ENCODE measurements at places on chromosomes 5 and 9.

DNA sequence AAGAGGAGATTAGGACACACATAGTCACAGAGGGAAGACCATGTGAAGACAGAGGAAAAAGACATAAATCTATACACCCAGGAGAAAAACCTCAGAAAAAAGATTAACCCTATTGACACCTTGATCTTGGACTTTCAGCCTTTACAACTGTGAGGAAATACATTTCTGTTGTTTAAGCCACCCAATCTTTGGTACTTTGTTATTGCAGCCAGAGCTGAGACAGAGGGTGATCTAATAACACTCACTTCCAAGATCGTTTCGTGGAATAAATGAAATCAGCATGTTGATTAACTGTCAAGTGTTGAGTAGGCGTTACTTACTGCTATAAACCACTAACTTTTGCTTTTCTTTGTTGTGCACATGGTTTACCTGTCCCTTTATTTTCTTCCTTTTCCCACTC is 361.2 kb upstream of the RIOK2 start:
- DNase-seq = no peak

DNA sequence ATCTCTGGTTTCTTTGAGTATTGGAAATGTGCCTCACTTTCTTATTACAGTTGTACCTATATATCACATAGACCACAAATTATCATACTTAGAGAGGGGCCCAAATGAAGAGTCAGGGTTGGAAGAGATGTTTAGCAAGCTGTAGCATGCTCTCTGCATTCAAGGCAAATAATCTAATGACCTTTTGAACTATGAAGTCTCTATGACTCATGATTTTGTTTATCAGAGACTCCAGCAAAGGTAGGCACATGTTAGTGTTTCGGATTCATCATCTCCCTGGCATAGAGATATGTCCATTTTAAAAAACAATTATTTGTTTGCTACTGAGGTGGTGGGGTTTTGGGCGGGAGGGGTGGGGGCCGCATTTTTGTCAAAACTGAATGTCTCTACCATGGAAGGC is 2000.1 kb downstream of the EFNA5 start:
- DNase-seq = no peak

- DNase-seq = no peak
These were observed 298.7 kb upstream of the CDH6 start for GRCh38 chr5:30894811-30895210.

DNA sequence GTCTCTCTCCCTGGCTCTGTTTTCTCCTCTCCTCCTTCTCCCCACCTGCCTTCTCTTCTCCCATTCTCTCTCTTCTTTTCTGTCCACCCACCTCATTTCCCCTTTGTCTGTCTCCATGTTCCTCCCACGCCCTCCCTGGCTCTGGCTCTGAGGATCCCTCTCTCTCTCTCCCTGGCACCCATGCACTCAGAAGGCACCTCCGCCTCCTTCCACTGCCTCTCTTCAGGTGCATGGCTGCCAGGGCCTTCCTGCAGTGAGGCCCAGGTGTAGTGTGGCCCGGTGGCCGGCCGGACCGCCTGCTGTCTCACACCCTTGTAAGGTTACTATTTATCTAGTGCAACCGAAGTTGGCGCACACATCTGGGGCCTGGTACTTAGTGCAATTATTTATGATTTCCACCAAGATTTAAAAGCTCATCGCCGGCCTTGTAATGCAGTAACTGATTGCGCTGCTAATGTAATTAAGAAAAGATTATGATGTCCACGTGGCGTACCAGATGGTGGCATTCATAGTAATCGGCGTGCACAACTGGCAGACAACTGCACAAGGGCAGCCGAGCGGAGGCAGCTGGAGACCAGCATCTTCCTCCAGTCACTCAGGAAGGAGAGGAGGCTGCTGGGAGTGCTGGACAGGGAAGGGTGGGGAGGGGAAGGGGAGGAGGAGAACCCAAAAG is 50.4 kb upstream of the MVB12B start:
- DNase-seq = no peak

DNA sequence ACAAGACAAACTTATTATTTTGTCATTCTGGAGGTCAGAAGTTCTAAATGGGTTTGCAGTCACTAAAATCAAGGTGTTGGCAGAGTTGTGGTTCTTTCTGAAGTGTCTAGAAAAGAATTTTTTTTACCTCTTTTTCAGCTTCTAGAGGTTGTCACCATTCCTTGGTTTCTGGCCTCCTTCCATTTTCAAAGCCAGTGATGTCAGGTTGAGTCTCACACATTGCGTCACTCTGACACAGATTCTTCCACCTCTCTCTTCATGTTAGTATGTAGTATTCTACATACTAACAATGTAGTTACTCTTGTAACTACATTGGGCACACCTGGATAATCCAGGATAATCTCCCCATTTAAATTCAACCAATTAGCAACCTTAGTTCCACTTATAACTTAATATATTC is 290.3 kb downstream of the RFX3 start:
- no peak for DNase-seq

GRCh38 chr5:7493081-7493480 is 97.1 kb downstream of the ADCY2 start:
- no peak for DNase-seq

DNA sequence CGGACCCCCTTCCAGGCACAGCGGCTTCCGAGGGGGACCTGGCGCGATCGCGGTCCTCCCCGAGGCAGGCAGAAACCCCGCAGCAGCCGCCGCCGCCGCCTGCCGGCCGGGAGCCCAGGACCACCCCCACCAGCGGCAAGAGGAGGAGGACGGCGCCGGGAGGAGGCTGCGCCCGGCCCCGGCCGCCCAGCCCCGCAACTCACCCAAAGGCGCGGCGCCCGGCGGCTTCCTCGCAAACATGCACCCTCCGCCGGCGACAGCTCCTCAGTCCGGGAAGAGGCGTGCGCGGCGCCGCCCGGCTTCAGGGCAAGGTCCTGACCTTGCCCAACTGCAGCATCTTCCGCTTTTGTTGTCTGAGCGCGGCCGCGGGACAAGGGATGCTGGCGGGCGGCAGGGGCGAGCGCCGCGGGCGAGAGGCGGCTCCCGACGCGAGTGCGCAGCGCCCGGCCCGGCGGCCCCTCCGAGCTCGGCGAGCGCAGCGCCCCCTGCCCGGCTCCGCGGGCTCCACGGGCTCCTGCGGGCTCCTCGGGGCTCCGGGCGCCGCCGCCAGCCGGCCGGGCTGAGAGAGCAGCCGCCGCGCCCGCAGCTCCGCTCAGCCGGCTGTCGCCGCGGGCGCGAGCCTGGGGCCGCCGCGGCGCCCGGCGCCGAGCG is 507 bp downstream of the CTNND2 start:
- no peak for DNase-seq

DNA sequence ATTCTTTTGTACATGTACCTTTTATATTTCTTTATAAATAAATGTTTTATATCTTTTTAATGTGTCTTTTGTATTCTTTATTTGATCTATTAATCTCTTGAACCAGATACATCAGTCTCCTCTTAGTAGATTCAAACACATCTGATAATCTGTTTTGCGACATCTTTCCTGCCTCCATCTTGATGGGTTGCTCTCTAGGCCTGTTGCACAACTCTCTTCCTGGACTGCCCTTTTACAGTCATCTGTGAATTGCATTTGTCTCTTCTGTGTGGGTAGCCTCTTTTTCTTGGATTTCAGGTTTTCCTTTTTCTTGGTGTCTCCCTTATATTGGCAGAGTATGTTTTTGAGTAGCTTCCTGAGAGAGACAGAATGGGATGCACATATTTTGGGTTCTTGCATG is 6.2 kb downstream of the ZFYVE16 start:
- DNase-seq = no peak

DNA sequence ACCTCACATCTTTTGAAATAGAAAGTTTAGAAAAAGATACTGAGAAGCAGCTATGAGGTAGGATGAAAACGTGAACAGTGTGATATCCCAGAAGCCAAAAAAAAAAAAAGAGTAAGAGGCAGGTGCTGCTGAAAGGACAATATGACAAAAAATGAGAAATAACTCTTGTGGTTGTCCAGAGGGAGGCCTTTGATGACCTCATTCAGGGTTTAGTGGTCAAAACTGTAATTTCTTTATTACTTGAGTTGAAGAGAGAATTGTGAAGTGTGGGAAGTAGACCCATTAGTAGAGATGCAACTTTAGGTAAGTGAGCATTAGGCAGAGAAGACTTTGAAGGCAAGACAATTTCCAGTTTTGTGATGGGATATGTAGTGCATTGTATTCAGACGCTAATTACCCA is 1306.3 kb upstream of the ACO1 start:
- no peak for DNase-seq

DNA sequence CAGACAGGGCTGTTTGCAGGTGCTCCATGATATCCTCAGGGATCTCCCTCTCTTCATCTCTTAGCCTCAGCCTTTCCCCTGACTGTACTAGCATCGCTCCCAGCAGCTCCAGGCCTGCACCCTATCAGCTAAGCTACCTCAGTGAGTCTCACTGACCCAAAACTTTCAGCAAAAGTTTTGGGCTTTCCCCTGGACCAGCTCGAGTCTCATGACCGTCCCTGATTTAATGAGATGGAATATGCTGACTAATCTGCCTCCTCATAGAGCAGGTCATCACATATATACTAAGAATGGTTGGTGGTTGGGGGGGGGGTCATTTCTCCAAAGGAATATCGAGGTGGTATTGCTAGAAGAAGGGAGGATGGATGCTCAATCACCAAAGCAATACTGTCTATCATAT is 151.5 kb downstream of the NR3C1 start:
- no peak for DNase-seq

GRCh38 chr9:86168256-86168655 is 68.9 kb upstream of the GOLM1 start:
- no peak for DNase-seq

GRCh38 chr9:117258184-117258866 is 156.5 kb downstream of the ASTN2 start:
- no peak for DNase-seq

DNA sequence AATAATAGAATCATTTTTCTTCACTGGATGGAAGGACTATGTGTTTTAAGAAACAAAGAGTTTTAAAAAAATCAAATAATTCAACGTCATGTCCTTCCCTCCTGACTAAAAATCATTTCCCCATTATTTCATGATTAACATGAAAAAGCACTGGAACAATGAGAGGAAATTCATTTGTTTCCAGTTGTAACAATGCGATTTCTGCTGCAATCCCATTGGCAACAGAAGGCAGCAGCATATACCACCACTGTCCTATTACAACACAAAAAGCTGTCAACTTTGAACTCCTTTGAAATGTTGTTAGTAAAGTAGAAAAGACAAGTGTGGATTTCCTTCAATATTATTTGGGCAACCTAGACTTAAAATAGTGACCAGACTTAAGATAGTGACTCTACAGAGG is 3.1 kb downstream of the C5orf63 start:
- DNase-seq = no peak

DNA sequence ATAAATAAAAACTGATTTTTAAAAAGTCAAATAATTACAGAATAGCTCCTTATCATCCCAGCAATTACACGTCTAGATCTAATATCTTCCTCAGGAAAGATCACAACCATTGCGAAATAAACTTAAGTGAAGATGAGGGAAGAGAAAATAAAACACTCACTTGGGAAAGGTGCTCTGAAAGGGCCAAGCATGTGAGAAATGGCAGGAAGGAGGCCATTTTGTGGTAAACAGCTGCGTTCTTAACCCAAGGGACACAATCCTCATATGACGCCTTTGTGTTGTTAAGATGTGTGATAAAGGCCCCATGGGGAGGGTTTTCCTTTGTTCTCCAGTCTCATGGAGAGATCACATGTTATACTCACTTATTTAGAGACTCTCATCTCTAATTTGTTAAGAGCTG is 32.5 kb downstream of the JAKMIP2 start:
- DNase-seq = no peak

DNA sequence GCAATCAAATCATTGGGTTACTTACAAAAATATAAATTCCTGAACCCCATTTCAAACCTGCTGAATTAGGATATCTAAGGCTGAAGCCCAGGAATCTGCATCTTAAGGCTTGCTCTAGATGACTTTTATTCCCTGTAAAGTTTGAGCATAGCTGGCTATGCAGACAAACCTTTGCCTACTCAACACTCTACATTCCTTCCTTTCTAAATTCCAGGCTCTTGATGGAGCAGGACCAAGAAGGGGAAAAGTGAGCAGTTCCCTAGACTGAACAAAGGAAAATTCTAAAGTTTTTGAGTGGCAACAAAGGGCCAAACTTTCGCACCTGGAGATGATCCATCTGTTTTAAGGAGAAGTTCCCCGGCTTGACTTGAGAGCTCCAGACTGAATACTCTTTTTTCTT is 9.8 kb upstream of the ADRA1B start:
- no peak for DNase-seq

DNA sequence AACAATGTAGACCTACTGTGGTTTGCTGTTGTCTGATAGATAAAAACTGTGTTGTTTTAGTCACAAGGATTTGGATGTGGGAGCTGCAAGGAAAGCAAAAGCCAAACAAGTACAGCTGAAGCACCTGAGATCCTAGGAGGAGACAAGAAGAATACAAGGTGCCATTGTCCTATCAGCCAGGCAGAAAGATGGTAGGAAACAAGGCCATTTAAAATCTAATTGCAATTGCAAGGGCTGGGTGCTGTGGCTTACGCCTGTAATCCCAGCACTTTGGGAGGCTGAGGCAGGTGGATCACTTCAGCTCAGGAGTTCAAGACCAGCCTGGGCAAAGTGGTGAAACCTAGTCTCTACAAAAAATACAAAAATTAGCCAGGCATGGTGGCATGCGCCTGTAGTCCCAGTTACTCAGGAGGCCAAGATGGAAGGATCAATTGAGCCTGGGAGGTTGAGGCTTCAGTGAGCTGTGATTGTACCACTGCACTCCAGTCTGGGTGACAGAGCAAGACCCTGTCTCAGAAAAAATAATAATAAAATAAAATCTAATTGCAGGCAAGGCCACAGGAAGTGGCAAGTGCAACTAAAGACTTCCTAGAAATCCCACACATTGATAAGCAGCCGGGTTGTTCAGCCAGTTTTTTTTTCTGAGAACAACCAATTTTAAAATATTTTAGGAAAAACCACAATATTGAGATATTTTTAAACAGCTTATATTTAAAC is 22.6 kb downstream of the DOCK8 start:
- DNase-seq = no peak

DNA sequence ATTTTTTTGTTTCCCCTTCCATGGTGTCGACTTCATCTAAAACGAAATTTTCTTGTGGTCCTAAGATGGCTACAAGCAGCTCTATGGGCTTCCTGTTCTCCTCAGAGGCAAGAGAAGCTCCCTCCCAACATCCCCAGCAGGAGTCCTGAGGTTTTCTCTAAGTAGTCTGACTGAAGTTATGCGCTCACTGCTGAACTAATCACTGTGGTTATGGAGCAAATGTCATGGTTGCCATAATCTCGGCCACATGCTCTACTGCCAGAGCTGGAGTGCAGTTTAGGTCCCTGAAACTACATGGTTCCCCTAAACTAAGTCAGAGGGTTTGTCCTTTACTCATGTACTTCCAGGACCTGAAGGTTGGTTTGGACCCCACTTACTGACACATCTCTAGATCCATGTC is 68.0 kb upstream of the MAMDC2 start:
- no peak for DNase-seq

GRCh38 chr5:139312075-139312474 is 18.5 kb downstream of the MATR3 start:
- DNase-seq = no peak

DNA sequence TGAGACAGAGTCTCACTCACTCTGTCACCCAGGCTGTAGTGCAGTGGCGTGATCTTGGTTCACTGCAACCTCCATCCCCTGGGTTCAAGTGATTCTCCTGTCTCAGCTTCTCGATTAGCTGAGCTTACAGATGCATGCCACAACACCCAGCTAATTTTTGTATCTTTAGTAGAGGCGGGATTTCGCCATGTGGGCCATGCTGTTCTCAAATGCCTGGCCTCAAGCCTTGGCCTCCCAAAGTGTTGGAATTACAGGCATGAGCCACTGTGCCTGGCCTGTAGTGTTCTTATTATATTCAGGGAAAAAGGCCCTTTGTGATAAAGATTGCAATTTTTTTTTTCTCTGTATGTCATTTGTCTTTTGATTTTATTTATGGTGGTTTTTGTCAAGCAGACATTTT is 24.0 kb upstream of the MCCC2 start:
- DNase-seq = no peak

All from stimulated activated CD4-positive, alpha-beta T cell treated with anti-CD3 and anti-CD28 coated beads, TNF-alpha, amount 100 ng/mL, for 24 hours (primary cell).